SJCRH30 (cell line): ENCODE measurements at places on chromosomes 12 and 14. TPM values are rescaled to one million over a fixed set of nuclear protein-coding genes. Genes with fewer than 3 reads are reported as not detected.

SLC6A15 gene
- 24.4 and 26.2 TPM in 2 replicates for total RNA-seq

KRT86 gene
- total RNA-seq: 0.25 and 0.30 TPM in 2 replicates

PDE6H gene
- total RNA-seq: not detected in 2 replicates

CLEC12A gene
- total RNA-seq: not detected in 2 replicates

DIO2 gene
- total RNA-seq: 14.0 and 16.0 TPM in 2 replicates

DNA sequence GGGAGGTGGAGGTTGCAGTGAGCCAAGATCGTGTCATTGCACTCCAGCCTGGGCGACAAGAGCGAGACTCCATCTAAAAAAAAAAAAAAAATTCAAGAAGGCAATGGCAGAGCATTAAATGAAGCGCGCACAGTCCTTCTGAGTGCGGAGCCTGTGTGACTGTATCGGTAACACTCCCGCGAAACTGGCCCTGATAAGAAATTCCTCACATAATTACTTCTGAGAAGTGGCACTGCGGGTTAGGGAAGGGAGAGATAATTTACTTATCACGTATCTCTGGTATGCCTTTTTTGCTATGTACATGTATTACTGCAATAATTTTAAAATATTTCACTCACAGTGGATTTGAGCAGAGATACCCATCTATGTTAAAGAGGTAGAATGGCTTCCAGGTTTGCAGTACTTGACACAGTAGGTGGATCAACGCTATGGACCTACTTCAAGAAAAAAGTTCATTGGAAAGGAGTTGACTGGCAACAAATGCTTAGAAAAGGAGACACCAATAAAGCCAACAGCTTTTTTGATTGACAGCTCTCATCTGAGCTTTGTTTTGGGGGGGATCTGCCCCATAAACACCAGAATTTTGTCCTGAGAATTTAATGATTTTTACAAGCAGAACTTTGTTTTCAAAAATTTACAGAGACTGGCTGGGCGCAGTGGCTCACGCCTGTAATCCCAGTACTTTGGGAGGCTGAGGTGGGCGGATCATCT lies 29.2 kb upstream of the SPTLC2 start:
- no peak for DNase-seq

GRCh38 chr14:52780893-52781292 lies 10.5 kb downstream of the GNPNAT1 start:
- no peak for DNase-seq

GRCh38 chr12:3099146-3099545 lies 22.0 kb downstream of the TSPAN9 start:
- DNase-seq: no peak

GRCh38 chr14:81516986-81517797 lies 16.5 kb downstream of the SEL1L start:
- DNase-seq: no peak

- no peak for DNase-seq
These were observed 43.1 kb upstream of the MMP17 start for GRCh38 chr12:131784909-131785762.

GRCh38 chr12:14774906-14775635 lies 28.2 kb downstream of the WBP11 start:
- no peak for DNase-seq

DNA sequence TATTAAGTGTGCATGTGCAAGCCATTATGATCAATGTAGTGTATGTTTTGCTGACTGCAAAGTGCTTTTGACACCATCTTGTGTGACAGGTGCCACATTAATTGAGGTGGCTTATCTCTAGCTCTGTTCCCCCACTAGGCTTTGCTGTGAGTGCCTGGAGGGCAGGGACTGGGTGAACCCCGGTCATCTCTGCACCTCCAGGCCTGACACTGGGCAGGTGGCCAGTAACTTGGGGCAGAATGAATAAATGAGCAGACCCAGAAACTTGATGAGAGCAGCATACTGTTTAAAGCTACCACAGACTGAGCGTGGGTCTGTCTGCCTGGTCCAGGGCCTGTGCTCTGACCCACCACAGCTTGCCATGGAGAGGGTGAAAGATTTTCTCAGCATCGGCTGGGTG lies 151.6 kb downstream of the CALM1 start:
- DNase-seq: no peak

DNA sequence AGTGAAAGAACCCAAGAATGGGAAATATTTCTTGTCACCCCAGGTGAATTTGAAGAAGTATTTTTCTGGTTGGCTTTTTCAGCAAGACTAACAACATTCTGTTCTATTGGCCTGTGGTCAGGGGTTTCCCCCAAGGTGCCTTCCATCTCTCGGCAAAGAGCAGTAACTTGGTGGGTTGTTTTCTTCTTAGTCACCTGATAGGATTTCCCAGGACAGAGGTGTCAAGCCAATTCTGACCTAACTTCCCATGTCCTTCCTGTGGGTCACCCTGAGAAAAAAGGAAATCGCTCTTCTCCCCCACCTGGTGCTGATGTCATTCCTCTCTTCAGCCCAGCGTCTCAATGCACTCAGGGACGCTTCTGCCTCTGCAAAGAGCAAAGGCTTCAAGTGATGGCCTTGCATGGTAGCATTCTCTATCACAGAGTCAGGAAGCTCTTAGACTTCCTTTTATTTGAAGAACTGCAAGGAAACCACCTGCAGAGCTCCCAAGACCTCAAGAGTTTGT lies 16.1 kb upstream of the IFNG start:
- no peak for DNase-seq

- no peak for DNase-seq
These were observed 42.7 kb upstream of the ALX1 start for GRCh38 chr12:85237327-85237726.

DNA sequence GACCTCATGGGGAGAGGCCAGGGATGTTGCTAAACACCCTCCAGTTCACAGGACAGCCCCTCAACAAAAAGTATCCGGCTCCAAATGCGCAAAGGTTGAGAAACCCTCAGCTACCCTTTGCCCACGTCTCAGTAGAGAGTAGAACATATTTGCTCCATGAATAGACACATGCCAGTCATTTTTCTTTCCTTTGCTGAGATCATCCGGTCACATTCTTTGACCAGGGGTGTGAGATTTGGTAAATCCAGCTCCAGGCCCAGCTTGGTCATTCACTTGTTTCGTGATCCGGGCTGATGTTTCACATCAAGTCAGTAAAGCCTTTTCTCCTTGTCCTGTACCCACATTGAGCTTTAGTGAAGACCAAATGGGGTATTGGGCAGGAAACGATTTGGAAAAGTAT lies 83.6 kb upstream of the LHX5 start:
- no peak for DNase-seq

DNA sequence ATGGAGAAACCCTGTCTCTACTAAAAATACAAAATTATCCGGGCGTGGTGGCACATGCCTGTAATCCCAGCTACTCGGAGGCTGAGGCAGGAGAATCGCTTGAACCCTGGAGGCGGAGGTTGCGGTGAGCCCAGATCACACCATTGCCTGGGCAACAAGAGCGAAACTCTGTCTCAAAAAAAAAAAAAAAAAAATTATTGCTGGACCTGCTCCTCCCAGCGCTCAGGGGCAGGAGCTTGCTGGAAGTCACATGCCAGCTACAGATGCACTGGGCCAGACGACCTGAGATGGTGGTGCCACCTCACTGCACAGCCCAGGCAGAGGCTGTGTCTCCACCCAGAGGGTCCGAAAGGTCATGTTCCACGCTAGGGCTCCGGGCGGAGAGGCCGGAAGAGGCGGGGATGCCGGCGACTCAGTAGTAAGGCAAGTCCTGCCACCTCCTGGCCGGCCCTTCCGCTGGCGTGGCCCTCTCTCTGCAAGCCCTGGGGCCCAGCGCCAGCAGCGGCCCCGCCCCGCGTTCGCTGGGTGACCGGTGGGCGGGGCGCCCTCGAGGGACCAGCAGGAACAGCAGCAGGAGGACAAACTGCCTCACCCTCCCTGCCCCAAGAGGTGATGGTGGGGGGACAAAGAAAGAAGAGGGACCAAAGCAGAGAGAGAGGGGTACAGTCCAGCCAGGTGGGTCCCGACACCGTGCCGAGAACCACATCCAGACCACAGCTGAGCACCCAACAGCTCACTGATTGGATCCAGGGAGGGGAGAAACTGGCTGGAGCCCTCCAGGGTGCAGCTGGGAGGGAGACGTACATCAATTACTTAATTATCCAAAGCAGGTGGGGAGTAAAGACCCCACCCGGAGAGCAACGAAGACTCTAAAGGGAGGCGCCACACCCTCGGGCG lies 3.6 kb upstream of the RHOF start:
- peak; percentile 85 for DNase-seq

- no peak for DNase-seq
These were observed 36.2 kb downstream of the SYNE3 start for GRCh38 chr14:95480109-95480886.

DNA sequence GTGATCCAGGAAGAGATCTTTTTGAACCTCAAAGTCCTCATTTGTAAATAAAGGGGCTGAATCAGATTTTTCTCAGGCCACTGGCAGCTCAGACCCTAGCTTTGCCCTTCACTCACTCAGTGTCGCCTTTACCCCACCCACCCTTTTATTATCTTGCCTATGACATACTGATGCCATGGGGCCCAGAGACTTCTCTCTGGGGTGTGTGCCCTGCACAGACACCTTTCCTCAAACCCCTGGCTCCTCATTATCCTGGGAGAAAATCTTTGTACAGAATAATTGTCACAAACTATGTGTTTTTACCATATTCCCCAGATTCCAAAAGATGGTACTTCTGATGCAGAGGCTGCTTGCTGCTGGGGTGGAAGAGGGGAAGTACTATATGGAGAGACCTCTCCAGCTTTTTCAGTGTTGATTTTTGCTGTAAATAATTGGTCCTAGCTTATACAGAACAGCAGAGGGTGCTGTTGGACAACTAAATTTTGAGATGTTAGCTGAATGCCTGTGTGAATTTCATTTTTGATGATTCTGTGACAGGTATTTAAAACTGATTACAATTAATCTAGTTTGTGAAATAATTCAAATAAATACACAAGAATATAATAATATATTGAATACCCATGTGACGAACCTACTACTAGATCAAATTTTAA lies 53.9 kb upstream of the DCD start:
- DNase-seq: no peak

DNA sequence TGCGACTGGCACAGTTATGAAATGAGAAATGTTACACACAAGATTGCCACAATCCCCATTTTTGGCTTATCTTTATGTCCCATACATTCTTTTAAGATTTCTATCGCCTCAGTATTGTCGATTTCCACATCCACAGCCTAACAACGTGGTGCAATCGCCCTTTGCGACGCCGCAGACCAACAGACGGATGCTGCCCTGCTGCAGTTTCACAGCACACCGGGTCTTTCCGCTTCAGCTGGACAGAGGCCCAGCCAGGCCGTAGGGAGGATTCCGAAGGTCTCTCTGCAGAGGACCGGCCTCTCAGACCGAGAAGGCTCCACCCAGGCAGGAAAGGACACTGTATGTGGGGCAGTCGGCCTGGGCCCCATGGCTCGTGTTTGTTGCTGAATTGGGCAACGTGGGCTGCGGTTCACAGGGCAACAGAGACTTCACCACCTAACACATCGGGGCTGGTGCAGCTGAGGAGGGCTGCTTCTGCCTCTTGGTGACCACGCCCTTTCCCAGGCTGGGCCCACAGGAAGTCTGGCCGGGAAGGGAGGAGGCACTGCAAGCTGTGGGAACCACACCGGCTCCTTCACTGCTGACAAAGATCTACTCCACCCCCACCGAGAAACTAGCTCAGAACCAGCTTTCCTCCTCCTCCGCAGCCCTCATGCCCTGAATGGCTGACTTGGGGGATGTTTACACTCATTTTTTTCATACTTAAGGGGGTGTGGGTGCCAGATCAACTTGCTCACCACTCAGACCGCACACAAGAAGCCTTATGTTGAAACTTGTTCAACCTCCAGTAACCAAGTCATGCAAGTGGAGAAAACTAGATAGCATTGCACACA lies 32.9 kb upstream of the MDM1 start:
- peak; percentile 82 for DNase-seq

DNA sequence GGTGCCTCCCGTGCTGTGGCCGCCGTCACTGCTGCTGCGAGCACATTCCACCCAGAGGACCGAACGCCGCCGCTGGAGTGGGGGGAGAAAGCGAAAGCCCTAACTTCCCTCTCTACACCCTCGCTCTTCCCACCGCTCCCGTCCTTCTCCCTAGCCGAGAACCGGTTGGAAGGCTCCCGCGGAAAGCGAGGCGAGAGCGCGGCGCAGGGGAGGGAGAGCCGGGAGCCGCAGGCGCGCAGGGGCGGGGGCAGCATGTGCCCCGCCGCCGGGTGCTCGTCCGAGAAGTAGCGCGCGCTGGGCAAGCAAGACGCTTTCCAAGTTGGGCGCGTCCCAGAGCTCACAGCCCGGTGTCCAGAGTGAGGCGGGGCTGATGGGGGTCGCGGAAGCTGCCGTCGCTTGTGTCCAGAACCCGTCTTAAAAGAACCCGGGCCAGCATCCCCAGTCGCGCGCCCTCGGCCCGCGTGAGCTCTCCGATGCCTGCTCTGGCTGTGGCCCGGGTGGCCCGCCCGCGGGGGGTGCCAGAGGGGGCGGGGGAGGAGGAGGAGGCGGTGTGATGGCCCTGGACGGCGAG lies at the start of gene TRHDE:
TSS of gene TRHDE (plus strand) at position 280 of the 571 bp plus-strand sequence. CDS start at position 554, 274 bp downstream.
- DNase-seq: peak; percentile 27

DNA sequence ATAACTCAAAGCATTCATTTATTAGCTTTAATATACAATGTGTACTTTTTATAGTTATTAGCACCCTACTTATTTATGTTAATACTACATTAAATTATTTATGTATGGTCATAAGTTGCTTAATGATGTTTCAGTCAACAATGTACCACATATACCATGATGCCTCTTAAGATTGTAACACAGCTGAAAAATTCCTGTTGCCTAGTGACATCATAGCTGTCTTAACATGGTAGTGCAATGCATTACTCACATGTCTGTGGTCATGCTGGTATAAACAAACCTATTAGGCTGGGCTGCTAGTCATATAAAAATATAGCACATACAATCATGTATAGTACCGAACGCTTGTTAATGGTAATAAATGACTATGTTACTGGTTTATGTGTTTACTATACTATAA lies 120.4 kb downstream of the ANO6 start:
- peak; percentile 46 for DNase-seq

DNA sequence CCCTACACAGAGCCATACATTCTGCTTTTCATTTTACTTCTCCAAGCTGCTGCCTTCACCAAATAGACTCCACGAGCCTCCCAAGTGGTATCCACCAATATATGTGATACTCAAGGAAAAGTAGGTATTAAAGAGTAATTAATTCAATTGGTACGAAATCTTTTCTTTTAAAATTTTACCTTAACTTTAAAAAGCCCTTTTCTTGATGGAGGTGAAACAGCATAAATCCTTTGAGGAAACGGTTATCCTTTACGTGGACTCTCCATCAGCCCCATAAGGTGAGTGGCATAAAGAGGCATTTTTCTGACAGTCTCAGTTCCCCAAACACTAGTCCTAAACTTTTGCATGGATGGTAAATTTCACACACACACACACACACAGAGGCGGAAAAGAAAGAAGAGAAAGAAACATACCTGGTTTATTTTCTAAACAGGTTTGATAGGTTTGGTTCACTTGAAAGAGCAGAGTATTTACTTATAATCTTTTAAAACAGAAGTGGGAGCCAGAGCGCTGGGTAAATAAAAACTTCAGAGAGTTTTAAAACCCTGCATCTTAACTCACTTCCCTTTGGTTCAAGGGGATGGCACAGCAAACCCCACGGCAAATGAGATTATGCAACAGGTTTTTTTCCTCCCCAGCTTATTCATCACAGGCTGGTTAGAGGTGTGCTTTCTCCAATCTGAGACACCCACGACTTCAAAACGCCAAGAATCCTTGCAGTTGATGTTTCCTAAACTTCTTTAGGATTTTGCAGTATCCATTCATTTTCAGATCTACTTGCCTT lies 1.9 kb downstream of the DUSP16 start:
- no peak for DNase-seq
